ENCODE measurements at places on chromosomes 16 and 17. TPM values are rescaled to one million over a fixed set of nuclear protein-coding genes. Genes with fewer than 3 reads are reported as not detected.

Gene DPEP1
- 1.3 TPM for total RNA-seq

Gene RPRML
- not detected for total RNA-seq

Gene FOXL1
- 2.0 TPM for total RNA-seq

Gene LRRC37B
- 38.9 TPM for total RNA-seq

Gene GNGT2
- 1.8 TPM for total RNA-seq

Gene ADGRG3
- 14.8 TPM for total RNA-seq

DNA sequence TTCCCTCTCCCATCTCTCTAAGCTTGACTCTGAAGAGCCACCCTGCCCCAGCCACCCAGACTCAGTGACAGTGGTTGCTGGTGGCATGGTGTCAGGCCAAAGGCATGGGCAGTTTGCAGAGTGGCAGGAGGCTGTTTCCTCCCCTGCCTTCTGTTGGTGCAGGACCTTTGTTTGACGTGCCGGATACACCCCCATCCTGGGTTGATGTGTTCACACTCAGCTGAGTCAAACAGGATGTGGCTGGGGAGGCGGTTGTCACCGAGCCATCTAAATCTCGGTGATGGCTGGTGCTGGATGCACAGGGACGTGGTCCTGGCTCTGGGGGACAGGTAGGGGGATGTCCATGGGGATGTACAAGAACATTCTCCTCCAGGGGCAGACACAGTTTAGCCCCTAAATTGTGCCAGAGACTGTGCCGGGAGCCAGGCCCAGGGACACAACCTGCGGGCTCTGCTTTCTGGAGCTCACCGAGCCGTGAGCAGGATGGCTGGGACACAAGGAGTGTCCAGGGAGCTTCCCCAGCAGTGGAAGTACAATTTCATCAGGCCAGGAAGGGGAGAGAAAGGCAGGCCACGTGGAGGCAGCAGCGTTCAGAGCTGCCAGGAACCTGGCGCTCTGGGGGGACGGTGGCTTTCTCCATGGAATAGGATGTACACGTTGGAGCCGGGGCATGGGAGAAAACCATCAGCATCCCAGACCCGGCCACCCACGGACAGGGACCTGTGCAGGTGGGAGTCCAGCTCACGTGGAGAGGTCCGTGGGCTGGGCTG is 264.2 kb downstream of the SEC14L1 start:
- no peak for DNase-seq

GRCh38 chr17:37432671-37433070 is 26.0 kb downstream of the TADA2A start:
- no peak for DNase-seq

GRCh38 chr17:44209786-44210341 is 9.6 kb downstream of the UBTF start:
- DNase-seq: no peak

GRCh38 chr16:8963010-8963820 is 491 bp downstream of the USP7 start:
- no peak for DNase-seq

GRCh38 chr16:89860747-89861304 is 12.6 kb upstream of the TCF25 start:
- peak; percentile 69 for DNase-seq

DNA sequence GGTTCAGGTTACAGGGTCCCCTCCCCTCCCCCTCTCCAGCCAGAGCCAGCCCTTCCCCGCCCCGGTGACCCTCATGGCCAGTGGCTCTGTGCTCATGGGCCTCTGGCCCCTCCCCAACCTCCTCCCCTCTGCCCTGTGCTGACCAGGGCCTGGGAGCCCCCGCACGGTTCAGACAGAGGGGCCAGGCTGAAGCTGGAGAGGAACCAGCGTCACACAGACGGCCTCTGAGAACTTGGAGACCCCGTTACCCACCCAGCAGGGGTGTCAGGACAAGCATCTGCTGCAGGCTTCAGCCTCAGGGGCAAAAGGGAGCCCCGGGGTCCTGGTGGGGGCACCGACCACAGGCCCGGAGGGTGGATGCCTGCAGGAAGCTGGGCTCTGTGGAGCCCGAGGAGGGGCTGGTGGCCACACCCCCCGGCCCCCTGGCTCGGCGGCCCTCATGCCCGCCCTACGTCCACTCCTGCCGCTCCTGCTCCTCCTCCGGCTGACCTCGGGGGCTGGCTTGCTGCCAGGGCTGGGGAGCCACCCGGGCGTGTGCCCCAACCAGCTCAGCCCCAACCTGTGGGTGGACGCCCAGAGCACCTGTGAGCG is at the start of gene WFIKKN1:
Gene WFIKKN1 (plus strand): TSS at position 171 of the 591 bp plus-strand sequence. CDS start 269 bp downstream, at position 440.
- DNase-seq: peak; percentile 32

- no peak for DNase-seq
These were observed 50.2 kb downstream of the CFDP1 start for GRCh38 chr16:75383141-75383540.

GRCh38 chr17:30554839-30555751 is 77.9 kb downstream of the GOSR1 start:
- DNase-seq: no peak

DNA sequence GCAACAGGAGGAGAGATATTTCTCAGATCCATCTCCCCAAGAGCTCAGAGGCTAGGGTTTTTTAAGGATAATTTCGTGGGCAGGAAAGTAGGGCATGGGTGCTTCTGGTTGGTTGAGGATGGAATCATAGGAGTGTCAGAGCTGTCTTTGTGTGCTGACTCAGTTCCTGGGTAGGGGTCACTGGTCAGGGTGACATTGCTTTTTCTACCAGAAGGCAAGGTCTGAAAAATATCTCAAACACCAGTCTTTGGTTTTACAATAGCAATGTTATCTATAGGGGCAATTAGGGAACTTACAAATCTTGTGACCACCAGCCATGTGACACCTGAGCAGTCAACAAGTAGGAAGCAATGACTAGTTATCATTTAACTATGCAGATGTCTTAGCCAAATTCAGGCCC is 82.9 kb upstream of the DYNLRB2 start:
- no peak for DNase-seq

DNA sequence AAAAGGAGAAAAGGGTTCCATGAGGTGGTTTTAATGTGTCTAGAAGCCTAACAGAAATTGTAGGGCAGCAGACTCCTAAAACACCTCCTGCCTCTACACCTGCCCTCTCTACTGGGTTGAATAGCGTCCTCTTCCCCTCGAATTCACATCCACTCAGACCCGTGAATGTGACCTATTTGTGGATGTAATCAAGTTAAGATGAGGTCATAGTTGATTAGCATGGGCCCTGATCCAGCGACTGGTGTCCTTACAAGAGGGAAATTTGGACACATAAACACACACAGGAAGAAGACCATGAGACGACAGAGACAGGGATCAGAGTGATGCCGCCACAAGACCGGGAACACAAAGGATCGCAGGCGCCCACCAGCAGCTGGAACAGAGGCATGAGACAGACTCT is 13.5 kb downstream of the CD300LF start:
- no peak for DNase-seq

- no peak for DNase-seq
These were observed 61.6 kb downstream of the SKAP1 start for GRCh38 chr17:48368352-48368908.

DNA sequence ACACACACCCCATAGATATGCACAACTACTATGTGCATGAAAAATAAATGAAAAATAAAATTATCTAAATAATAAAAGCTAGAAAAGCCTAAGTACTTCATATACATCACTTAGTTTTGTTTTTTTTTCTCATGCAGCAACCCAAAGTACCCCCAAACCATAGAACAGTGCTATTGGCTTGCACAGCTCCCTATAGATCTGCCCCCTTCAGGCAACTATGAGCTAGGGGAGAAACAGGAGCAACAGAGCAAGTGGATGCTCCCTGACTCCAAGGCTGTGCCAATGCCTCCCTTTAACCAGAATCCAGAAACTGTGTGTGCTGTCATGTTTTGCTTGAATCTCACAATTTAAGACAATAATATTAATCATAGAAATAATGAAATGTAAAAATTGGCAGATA is 605.5 kb downstream of the TOX3 start:
- DNase-seq: no peak

DNA sequence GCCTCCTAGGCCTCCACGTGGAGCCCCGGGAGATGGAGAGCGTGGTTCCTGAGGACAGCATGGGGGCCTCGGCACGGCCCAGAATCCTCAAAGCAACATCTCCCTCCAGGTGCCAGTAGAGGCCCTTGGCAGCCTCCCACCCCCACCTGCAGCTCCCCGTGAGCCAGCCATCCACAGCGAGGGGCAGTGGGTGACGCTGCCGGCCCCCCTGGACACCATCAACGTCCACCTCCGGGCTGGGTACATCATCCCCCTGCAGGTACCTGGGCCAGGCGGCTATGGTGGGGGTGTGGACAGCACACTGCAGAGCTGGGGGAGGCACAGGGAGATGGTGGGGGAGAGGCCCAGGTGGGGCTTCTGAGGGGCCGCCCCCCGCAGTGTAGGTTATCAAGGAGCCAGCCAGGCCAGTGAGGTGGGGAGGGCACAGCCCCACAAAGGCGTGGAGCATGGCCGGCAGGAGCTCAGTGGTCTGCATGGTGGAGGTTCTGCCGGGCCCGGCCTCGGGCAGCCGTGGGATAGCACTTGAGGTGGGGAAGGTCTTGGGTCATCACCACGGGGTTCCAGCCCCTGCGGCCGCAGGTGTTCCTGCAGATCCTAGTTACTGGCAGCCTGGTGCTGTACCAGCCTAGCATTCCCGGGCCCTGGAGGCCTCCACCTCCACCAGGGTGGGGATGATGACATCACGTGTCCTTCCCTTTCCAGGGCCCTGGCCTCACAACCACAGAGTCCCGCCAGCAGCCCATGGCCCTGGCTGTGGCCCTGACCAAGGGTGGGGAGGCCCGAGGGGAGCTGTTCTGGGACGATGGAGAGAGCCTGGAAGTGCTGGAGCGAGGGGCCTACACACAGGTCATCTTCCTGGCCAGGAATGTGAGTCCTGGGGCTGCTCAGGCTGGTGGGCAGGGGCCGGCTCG is 16.4 kb downstream of the GAA start:
- no peak for DNase-seq

GRCh38 chr16:21619765-21620425 is 20.5 kb downstream of the METTL9 start:
- no peak for DNase-seq

GRCh38 chr16:48146131-48146530 is 9.7 kb downstream of the ABCC12 start:
- DNase-seq: no peak

DNA sequence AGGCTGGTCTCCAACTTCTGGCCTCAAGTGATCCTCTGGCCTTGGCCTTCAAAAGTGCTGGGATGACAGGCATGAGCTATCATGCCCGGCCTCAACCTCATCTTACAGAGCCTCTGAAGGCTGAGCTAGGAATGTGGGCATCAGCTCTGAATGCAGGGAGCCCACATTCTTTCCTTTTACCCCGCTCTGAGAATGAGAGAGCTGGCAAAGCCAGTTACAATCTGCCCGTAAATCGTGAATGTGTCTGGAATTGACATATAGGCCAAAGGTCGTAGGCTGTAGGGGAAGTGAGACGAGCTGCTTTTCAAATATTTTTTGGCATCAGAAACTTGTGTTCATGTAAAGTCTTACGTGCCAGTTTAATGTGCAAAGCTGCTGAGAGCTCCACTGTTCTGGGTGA is 4.5 kb downstream of the TMEM238L start:
- DNase-seq: no peak

- DNase-seq: no peak
These were observed 224.9 kb downstream of the HS3ST3B1 start for GRCh38 chr17:14525551-14526455.

DNA sequence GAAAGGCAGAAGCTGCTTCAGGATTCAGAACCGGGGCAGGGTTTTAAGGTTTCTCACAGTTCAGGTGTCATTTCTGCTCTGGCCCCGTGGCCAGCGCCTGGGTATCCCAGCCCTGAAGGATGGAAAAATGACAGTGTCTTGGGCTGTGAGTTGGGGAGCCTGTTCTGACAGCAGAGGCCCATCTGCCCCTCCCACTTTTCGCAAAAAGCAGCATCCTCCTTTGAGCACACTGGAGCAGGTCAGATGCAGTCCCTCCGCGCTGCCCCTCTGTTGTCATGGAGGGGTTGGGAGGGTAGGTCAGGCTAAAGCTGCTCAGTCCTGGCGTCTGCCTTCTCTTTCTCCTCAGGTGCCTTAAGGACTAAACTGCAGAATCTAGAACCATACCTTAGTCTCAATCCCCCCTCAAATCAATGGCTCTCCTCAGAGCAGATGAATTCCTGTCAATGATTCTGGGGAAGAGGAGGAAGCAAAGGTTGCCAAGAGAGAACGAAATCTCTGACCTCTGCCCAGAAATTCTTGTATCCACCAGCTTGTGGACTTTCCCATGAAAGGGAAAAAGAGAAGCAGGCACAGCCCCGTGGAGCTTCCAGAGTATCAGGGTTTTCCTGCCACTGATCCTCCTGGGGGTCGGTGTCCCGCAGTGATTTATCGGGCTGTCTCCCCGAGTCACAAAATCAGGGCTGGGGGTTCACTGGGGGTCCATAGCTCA is 7.3 kb downstream of the NEUROD2 start:
- DNase-seq: no peak

DNA sequence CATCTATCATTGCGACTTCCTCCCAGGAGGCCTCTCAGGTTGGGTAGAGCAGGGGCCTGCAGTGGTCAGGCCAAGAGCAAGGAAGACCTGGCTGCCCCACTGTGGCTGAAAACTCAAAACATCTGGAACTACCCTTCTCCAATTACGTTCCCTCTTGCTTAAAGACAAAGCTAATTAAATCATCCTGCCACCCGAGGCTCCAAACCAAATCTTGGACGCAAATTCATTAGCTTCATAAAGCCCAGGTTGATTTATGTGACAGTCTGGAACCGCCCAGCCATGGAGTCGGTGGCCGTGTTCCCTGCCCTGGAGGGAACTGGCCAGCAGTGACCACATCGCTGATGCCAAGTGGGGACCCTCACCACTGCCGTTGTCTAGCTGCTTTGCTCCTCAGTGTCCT is 21.4 kb downstream of the GRIN2C start:
- no peak for DNase-seq

DNA sequence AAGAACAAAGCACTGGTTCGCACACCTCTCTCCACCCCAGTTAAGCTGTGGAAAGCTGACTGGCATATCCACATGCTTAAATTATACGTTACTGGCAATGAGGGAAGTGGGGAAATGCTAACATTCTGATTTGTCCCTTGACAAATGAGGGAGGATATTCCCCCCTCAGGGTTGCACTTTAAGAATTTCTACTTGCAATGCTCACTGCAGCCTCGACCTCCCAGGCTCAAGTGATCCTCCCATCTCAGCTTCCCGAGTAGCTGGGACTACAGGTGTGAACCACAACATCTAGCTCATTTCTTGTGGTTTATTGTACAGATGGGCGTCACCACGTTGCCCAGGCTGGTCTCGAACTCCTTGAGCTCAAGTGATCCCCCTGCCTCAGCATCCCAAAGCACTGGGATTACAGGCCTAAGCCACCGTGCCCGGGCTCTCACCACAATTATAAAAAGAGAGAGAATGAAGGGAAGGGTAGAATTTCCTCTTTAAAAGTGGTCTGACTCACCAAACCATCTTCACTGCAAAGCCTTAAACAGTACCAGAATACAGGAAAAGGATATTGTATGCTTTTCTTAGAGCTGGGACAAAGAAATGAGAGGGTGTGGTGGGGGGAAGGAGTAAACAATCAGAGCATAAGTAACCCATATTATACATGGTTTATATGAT is 38.9 kb downstream of the KANSL1 start:
- no peak for DNase-seq
